ENCODE measurements at places on chromosomes 4 and X.

DNA sequence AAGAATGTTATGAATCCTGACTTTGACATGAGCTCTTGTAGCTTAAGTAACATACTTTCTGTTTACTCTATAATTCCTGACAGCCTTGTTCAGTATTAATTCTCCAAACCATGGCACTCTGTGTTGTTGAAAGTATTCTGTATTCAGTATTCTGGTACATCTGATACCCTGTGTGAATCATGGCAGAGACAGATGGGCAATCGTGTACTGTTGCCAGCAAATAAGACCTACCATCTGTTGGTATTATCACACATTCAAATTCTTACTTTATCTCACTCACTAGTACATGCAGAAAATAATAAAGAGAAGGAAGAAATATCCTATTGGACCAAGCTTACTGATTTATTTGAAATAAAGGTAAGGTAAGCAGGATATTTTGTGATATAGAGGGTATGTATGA is 7.9 kb downstream of the MBTPS2 start:
- no peak for DNase-seq

GRCh38 chr4:40621592-40622512 is 7.8 kb downstream of the RBM47 start:
- DNase-seq, result peak; percentile 81

DNA sequence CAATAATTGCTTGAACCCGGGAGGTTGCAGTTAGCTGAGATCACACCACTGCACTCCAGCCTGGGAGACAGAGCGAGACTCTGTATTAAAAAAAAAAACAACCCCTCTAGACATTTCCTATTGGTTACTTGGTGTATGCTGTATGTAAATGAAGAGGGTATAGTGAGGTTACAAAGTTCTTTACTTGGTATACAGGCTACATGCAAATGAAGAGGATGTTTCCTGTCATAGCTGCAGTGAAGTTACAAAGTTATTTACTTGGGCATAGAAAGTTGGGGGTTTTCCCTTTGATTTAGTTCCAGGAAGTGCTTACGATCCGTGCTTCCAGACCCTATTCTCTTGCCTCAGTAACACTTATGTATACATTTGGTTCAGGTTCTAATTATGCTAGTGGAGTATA is 38.4 kb upstream of the CLNK start:
- no peak for DNase-seq

- no peak for DNase-seq
Observed at GRCh38 chr4:5460106-5460801, 248.1 kb downstream of the EVC2 start.

DNA sequence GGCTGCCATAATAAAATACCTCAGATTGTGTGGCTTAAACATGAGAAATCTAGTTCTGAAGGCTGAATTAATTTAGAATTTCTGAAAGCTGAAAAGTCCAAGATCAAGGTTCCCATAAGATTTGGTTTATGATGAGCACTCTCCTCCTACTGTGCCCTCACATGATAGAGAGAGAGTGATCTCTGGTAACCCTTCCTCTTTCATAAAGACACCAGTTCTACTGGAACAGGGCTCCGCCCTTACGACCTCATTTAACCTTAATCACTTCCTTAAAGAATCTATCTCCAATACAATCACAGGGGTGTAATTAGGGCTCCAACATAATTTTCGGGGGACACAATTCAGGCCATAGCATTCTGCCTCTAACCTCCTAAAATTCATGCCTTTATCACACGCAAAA is 194.0 kb upstream of the MAB21L2 start:
- DNase-seq, result no peak

- DNase-seq, result no peak
Observed at GRCh38 chr4:1641671-1642070, 42.4 kb downstream of the FAM53A start.

GRCh38 chr4:25450491-25450901 is 73.4 kb downstream of the ANAPC4 start:
- DNase-seq, result no peak

- no peak for DNase-seq
Observed at GRCh38 chr4:121764702-121765367, at the start of gene SMIM43. Gene SMIM43 (minus strand): TSS chr4:121765164. CDS start chr4:121765105, 59 bp downstream.

DNA sequence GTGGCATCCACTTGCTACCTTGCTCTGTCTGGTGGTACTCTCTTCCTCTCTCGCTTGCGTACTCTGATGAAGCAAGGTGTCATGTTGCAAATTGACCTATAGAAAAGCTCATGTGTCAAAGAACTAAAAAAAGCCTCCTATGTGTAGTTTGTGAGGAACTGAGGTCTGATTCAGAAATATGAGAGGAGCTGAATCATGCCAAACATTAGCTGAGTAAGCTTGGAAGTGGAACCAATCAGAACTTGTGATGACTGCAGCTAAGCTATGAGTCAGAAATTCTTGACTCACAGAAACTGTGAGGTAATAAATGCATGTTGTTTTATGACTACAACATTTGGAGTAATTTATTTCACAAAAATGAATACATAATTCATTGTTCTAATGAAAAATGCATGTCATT is 2138.8 kb downstream of the PCDH7 start:
- no peak for DNase-seq

GRCh38 chr4:150854600-150854999 is 160.5 kb downstream of the LRBA start:
- DNase-seq, result no peak

- DNase-seq, result no peak
Observed at GRCh38 chr4:156673483-156673882, 298.1 kb downstream of the PDGFC start.

GRCh38 chr4:60913002-60913401 is 287.1 kb upstream of the ADGRL3 start:
- no peak for DNase-seq

DNA sequence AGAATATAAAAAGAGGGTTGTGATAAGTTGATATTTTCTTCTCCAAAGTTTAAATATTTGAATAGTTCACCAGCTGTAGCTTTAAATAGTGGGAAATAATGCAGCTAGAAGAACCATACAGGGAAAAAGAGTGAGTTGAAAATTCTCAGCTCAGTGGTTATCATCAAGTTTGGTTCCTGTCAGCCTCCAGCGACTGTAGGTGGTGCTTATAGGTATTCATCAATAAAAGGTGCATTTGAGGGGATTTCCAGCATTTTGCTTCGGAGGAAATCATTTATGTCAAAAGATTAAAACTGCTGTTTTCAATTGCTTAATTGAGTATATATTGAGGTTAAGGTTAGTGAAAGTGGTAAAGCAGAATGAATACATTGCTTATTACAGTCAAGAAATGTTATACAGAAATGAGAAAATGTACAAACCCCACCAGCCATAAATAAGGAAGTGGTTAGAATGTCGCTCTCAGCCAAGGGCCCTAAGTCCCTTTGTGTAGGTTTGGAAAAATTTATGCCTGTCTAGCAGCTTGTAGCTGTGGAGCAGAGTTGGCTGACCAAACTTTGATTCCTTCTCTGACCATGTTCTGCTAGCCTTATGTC is 532.9 kb upstream of the FTHL17 start:
- no peak for DNase-seq

GRCh38 chr4:123937581-123937980 is 541.0 kb downstream of the SPRY1 start:
- DNase-seq, result no peak

GRCh38 chrX:71671043-71671780 is 3.9 kb downstream of the LOC101059915 start:
- no peak for DNase-seq

DNA sequence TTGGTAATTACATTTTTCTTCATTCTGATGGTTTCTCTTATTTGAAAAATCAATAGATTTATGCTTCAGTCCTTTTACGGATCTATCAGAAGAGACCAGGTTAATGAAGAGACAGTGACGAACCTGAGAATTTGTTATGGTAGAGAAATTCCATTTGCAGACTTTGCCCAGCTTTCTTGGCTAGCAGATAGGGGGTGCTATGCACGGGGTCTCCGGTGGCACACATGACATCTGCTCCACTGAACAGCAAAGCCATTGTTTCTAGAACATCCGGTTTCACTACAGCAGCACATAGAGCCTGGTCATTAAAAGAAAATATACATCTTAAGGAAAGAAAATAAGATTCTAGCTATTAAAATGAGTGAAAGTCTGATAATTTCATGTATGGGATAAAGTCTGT is 85.1 kb downstream of the ARAP2 start:
- no peak for DNase-seq

DNA sequence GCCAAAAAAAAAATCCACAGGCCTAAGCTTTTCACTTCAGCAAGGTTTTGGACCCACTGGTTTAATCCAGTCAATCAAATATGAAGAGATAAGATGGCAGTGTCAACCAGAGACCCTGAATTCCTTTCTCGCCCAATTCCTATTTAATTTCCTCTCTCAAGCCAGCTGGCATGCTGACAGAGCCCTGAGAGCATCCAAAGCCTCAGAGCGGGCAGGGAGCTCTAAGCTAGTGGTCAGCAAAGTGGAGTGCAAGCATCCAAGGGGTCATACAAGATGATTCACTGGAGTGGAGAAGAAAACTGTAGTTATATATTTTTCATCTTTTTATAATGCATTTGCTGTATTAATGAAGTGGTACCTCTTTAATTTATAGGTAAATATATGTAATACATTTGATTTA is 37.8 kb upstream of the PRPS2 start:
- DNase-seq, result no peak

DNA sequence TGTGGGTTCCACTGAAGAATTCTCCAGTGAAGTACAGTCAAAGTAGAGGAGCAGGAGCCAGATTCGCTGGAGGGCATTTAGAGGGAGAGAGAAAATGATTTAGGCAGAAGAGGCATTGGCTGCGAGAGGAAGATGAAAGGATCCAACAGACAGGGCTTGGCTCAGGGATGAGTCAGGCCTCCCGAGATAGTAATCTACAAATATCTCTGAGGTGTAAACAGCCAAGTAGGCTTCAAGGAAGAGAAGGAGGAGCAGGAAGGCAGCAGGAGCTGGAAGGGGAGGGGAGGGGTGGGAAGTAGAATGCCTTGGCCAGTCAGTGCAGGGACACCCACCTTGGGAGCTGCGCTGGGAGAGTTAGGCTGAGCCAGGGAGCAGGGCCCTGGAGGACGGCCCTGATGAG is 55.5 kb downstream of the PJA1 start:
- no peak for DNase-seq

DNA sequence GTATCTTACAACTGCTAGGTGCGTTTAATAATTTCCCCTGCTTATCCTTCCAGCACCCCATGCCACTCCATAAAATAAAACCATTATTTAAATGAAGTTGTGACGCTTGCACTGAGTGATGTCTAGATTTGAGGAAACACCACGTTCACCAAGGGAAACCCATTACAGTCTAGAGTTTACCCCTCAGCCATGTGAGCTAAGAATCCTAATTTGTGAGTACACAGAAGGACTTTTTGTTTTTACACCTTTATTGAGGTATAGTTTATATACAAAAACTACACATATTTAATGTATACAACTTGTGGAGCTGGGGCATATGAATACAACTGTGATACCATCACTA is 326.8 kb downstream of the RAPGEF2 start:
- no peak for DNase-seq

- DNase-seq, result no peak
Observed at GRCh38 chrX:150887906-150888465, 10.5 kb downstream of the CD99L2 start.
